ENCODE measurements at places on chromosomes 4 and X.
A peak's percentile ranks its signal among the peaks of the same experiment; 100 is the strongest.

DNA sequence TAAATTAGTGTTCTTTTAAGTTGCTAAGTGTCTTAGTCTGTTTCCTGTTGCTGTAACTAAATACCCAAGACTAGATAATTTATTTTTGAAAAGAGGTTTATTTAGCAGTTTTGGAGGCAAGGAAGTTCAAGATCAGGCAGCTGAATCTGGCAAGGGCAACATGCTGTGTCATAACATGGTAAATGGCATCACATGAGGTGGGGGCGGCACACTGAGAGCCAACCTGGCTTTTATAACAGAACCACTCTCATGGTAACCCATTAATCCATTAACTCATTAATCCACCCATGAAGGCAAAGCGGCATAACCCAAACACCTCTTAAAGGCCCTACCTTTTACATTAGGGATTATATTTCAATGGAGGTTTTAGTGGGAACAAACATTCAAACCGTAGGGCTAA, 182.2 kb upstream of the GATB start:
- DNase-seq, result no peak

DNA sequence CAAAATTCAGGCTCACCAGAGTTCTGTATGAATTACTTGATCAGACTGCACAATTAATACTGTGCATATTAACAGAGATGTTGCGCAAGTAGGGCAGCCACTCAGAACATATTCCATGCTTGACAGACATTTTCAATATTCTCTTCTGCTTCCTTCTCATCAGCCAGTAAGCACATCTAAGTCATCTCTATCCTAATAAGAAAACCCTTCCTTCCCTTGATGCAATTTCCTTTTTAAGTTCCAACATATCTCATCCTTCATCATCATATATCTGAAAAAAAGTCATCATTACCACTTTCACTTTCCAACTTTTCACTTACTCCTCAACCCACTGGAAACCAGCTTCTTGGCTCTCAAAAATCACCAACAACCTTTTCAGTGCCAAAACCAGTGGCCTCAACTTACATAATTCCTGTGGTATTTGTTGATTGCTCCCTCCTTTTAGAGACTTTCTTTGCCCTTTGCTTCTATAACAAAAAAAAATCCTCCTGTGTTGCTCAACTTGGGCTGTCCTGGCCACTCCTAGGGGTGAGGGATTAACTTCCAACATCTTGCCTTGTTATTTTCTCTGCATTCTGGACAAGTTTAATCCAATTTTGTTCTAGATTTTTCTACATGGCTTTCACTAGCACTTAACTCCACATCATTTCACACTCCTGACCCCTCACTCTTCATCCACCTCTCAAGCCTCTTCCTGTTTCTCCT, 14.1 kb downstream of the MBNL3 start:
- DNase-seq, result no peak

DNA sequence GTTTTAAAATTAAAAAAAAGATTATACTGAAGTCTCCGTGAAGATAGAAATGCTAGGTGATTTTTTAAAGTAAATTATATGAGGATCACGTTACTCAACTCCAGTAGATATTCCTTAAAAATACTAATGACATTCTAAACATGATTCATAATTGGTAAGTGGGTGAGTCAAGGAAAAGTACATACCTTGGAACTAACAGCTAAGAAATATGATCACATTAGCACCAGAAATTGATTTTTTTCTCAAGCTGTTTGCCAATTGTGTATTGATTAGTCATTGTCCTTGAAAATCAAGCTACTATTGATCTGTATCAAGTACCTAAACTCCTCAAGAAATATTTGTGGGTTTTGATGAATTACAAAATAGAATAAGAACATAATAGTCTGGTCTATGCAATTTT, 362.6 kb upstream of the PPP1R2C start:
- DNase-seq, result no peak

DNA sequence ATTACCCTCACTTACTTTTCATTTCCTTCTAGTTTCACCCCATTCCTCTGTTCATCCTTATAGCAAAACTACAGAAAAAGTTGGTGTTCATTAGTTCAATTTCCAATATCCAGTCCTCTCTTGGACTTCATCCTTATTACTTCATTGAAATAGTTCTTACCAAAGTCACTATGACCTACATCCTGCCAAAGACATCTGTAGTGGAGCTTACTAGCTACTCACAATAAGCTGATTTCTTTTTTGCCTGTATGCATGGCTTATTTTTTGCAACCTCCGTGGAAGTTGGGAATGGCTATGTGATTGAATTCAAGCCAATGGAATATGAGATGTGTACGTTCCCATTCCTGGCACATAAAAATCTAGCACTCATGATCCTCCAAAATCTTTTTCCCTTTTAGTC, 4.6 kb upstream of the CDKL2 start:
- no peak for DNase-seq

GRCh38 chr4:82681754-82682153, 116.8 kb downstream of the SCD5 start:
- no peak for DNase-seq

DNA sequence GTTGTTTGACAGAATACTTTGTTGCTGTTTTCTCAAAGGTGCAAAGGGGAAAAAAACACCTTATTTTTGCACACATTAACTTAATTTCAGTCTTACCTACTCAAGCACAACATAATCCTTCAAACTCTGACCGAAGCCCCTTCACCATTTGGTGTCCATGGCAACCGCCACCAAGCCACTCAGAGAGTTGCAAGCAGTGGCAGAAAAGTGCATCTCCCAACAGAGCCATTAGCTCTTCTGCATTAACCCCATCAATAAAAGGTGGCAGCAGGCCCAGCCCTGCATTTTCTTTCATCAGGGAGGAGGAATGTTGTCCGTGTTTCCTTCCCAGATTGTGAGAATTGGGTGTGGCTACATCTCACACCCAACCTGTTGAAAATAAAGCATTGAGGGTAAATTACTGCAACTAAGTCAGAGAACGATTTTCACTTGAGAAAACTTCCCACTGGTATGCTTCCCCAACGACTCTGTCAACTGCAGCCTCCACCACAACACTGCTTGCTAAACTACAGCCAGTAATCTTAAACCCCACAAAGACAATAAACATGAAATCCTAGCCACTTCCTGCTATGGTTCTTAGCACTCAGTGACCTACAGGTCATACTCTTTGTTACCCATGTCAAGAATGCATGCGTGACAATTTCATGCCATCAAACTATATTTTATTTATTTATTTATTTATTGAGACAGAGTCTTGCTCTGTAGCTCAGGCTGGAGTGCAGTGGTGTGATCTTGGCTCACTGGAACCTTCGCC, 154.0 kb downstream of the GRIA3 start:
- DNase-seq, result no peak

DNA sequence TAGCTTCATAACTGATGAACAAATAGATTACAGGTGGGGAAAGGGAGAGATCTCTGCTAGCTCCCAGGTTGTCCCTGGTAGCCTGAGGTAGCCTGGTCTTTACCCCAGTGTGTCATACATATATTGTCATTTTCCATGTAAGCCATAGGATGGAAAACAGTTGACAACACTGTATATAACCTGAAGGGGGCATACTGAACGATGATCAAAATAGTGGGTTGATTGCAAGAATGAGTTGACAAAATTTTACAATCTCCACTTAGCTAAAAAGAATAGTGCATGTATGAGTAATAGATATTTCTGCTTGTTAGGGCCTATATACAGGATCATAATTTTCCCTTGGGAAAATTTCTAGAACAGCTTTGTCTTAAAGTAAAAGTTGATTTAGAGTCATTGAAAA, 304.1 kb upstream of the HAND2 start:
- DNase-seq, result no peak

DNA sequence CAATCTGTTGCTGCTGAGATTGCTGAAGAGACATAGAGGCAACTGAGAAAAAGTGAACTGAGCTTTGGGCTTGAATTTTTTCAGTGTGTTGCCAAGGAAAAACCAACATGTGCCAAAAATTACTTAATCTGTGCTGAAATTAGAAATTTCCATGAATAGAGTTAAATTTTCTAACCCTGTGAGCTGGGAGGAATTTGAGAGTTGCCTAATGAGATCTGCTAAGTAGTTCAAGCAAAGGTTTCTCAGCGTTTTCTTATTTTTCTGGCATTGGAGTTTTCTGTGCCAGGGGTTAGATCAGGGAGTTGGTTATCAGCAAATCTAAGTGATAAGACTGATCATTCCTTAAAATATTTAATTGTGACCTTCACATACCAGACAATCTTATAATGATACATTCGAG, 457.5 kb upstream of the GNPDA2 start:
- no peak for DNase-seq

DNA sequence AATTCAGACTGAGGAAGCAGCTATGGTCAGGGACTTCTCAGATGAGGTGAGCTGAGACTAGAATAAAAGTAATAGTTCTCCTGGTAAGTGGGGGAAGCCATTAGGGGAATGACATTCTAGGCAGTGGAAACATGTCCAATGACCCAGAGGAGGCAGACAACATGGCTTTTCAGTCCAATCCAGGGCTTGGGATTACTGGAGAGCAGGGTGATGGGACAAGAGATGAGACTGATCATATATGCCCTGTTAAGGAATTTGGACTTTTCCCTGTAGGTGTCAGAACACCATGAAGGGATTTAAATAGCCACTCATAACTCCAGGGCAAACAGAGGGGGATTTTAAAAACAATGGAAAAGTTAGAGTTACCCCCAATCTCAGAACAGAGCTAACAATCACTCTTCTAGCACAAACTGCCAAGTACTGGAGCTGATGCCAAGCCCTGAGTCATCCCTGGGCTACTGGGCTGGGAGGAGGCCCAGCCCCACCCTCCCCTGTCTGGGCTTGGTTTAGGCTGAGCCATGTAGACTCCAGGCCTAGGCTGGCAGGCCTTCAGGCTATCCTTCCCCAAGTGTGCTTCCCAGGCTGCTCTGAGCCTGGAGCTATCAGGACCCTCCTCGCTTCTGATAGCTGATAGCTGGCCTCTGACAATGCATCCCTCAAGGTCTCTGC, 22.7 kb upstream of the MSN start:
- DNase-seq, result peak; percentile 48

GRCh38 chr4:39587881-39588280, 50.8 kb downstream of the SMIM14 start:
- DNase-seq, result no peak

DNA sequence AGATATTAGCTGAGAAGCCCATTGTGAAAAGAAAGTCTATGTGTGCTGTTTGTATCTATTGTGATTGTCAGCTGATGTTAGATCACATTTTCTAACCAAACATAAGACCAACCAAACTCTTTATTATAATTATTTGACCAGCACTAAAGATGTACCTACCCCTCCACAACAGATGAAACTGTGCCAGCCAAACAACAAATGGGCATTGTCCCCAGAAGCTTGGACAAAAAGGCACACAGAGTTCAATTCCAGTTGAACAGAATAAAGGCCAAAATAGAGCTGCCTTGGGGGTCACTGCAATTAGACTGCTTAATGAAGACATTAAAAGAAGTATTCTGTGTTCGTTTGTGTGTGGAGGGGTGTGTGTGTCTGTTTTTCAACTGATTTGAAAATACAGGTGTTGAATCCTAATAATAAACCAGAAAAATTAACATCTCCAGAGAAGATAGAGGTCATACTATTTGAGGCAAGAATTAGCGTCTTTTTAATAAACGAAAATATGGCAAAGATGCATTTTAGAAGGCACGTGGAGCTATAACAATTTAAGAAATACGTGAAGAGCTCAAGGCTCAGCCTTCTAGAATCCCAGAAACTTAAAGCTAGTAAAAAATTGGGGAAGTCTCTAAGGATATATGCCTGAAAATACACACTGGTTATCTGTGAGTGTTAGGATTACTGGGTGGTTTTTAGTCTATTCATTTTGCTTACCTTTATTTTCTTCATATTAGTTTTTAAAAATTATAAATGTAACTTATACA, 2.2 kb downstream of the SPP1 start:
- no peak for DNase-seq

DNA sequence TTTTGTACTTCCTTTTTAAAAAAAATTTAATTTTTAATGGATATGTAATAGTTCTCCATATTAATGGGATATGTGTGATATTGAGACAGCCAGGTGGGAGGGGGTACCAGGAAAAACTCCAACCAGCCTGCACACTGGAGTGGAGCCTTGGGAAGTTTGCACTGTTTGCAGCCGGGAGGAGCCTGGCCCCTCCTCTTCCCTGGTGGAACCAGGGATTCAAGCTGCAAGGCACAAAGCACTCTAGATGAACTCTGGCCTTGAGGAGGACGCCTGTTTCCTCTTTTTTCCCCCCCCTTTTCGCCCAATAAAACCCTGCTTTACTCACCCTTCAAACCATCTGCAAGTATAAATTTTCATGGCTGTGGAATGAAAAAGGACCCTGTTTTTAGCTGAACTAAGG, 48.2 kb upstream of the GC start:
- no peak for DNase-seq

DNA sequence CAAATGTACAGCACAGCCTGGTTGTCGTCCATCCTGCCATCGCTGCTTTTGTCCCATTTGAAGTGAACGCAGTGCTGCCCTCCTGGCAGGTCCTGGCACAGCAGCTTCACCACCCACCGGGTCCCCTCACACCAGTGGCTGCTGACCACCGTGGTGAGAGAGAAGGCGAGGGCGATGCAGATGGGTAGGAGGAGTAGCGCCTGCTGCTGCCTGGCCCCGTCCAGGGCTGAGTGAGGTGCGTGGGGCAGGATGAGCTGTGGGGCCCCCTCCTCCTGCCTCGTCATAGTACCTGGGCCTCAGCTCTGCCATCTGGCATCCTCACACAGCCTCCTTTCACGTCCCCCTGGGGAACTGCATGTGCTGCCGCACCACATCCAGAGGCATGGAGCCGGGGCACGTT, 1.8 kb downstream of the DCAF8L2 start:
- no peak for DNase-seq

- no peak for DNase-seq
Measured at GRCh38 chrX:105109936-105110335, 110.6 kb downstream of the TEX13A start.

GRCh38 chr4:140125374-140125773, 28.6 kb downstream of the MAML3 start:
- DNase-seq, result no peak
